Right hindlimb (tissue), 1 donor: ENCODE measurements at places on chromosomes 5 and 9.
A peak's percentile ranks its signal among the peaks of the same experiment; 100 is the strongest.

DNA sequence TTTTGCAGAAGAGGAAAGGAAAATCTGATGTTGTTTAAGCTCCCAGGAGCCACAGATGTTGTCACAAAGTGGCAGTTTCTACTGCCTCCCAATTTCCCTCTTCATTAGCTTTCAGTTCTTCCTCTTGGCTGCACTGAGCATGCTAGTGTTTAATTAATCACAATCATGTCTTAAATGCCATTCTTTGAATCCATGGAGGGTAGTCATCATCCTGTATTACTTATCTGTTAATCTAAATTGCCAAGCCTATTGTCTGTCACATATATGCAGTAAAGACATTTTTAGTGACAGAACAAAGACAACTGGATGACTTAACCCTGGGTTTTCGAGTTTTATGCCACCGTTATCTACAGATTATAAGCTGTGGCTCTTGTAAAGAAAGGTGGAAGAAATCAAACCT is 14.7 kb downstream of the KLHL9 start:
- no peak for DNase-seq

- peak; percentile 31 for DNase-seq
These were observed 642.1 kb downstream of the KCTD16 start for GRCh38 chr5:144812763-144813162.

DNA sequence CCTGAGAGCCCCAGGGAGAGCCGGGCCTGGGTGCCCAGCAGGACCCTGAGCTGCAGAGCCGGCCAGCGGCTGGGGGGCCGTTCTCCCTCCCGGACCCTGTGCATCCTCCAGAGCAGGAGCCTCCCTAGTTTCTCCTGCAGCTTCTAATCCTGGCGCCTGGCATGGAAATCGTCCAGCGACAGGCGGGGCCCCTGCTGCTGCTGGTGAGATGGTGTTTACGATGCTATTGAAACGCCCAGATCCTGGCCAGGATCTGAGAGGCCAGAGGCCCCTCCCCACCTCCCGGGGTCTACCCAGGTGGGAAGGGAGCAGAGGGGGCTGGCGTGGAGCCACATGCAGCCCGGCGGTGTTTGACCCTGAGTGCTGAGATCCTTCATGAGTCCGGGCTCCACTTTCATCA is 38.2 kb upstream of the CEP72 start:
- DNase-seq: peak; percentile 16

DNA sequence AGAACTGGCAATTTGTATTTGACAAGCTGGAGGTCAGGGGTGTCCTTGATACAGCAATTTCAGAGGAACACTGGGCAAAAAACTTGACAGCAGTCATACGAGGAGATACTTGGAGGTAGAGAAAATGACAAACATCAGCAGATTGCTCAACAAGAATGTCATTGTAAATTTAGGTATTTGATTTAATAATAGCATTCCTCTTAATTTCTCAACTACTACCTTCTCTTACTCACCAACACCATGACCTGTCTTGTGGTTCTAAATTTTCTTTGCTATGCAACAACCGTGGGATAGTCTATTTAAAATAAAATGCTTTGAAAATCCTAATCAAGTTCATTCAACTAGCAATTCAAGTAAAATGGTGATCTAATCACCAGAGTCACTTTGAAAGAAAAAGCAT is 128.4 kb downstream of the DNAH5 start:
- DNase-seq: no peak

- no peak for DNase-seq
These were observed 14.7 kb upstream of the ARRDC3 start for GRCh38 chr5:91397791-91398190.

- DNase-seq: no peak
These were observed 30.6 kb upstream of the SEMA4D start for GRCh38 chr9:89528540-89528939.

DNA sequence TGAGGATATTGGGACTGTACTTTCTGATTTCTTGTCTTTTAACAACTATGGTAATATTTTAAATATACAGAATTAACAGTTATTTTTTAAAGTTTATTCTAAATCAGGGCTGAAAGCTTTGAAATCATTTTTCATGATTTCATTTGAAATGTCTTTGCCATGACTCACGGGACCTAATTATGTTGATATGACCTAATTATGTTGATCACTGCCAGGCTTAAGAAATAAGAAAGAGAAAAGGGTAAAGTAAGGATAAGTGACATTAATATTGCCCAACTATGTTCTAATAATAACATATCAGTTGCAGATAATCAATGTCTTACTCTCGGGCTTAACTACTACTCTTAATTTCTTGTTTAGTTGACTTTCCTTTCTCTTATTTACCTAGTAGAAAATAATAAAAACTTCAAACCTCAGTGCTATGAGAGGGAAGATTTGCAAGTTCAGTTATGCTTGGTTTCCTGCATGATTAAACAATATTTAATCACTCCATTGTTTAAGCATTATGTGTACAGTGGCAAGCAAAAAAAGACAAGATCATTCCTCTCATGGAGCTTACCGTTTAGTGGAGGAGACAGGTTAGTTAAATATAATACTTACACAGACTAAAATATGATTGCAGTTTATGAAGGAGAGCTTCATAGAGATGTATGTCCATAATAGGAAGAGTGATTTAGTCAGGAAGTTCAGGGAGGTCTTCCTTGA is 67.0 kb upstream of the EIF4EBP3 start:
- DNase-seq: no peak
